ENCODE measurements at places on chromosomes 5 and 9.

DNA sequence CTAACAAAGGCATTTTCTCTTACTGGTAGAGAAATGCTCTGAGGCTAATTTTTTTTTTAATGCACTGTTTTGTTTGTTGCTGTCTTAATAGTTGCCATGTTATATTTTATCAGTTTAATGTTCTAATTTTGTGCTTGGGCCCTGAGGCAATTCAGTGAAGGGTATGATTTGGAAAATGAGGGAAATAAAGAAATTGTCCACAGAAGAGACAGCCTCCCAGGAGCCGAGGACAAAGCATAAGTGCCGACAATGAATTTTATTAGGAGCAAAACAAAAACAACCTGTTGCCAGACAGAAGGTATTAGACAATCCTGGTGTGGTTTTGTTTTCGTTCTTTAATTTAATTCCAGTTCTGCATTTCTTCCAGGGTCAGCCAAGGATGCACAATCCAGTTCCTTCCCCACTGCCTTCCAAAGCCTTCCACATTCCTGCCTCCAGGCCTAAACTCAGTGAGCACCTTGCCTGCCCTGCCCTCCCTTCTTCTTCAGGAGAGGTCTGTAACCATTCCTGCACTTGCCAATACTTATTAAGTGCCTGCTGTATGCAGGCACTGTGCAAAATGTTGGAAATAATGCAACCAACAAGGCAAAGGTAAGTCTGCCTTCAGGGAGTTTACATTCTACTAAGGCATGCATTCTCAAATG lies 4.3 kb upstream of the TCOF1 start:
- DNase-seq = no peak

DNA sequence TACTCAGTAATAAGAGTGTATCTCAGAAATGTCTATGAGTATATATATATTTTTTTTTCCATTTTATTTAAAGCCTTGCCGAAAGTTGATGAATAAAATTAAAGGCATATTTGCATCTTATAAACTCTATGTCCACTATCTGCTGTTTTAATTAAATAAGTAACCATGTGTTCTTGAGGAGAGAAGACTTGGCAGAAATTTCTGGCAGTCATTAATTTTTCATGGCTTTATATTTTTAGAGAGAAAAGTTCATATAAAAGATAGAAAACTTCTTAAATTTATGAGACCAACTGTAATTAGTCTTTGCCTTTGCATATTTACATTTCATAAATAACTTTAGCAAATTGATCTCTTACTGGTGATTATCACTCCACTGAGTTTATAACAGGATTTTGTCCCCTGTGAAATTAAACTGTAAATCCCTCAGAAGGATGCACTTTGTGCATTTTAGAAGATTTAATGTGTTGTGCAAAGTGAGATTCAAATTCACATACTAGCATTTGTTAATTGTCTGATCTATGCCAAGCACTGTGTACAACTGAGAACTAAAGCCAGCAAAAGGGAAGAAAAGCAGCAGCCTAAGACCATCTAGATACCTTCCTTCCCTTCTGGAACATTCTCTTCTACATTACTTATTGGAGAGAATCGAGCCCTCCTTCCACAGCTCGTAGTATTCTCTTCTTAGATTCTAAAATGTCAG lies 108.7 kb downstream of the SNCAIP start:
- no peak for DNase-seq

DNA sequence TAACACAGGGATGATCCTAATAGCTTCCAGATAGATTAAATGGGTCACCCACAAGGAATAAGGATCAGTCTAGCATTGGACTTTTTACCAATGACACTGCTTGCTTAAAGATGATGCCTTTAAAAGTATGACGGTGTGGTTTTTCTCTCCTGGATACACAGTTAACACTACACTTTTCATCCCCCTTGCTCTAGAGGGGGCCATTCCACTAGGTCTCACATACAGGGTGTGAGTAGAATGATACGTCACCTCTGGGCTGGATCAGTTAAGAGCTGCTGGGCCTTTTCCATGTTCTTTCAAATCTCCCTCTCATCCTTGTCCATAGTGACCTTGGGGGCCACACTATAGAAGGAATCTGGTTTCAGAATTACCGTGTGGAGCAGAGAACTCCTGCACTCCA lies 140.6 kb downstream of the FSTL4 start:
- no peak for DNase-seq

DNA sequence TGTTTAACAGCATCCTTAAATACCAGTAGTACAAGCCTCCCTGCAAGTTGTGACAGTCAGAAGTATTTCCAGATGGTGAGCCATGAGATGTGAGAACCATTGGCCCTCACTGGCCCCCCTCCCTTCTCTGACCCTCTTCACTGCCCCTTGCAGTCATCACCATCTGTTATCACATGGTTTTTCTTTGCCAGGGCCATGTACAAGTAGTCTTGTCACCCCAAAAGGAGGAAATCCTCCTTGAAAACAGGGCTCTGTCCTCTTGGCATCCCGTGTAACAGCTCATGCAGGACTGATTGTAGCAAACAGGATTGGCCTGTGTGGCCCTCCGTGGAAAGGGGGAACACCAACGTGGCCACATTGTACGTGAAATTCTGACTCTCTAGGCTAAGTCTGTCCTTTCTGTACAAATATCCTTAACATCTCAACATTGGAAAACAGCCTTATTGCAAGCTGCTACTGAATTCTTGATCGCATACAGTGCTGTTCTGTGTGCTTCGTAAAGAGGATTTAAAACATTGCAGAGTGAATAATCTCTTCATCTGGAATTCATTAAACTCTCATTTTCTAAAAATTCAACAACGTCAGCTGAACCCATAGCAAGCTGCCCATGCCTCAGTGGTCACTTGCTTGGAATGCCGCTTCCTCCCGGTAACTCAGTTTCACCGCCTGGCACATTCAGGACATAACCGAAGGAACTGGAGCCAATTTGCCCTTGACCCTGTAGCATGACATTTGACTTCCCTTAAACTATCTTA lies 171.7 kb downstream of the ATPSCKMT start:
- no peak for DNase-seq

- no peak for DNase-seq
Measured at GRCh38 chr5:68224509-68225187, 9.1 kb downstream of the PIK3R1 start.

DNA sequence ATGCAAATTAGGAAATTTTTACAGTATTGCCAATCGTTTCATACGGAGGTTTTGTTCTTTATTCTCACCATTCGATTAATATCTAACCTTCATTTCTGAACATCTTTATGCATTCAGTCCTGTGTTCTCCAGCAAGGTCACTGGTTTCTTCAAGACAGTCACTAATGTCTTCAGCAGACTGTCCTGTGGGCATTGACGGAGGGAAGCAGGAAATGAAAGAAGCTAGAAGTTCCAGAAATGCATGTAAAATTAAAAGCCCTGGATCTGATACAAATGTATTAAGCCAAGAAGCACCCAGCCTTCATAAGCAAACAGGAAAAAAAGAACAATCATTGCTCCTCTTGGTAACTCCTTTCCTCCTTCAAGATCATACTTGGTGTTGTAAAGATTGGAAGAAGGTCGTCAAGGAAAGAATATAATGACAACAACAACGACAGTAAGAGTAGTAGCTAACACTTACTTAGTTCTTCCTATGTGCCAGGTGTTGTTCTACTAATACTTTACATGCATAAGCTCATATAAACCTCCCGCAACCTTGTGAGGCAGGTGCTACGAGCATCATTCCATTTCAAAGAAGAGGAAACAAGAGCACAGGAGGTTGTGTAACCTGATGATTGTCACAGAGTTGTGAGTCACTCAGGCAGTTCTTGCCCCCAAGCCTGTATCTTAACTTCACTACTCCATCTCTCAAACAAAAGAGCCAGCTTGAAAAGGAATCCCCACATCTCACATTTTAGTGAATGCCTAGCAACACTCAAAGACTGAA lies 59.9 kb upstream of the CER1 start:
- DNase-seq = no peak

DNA sequence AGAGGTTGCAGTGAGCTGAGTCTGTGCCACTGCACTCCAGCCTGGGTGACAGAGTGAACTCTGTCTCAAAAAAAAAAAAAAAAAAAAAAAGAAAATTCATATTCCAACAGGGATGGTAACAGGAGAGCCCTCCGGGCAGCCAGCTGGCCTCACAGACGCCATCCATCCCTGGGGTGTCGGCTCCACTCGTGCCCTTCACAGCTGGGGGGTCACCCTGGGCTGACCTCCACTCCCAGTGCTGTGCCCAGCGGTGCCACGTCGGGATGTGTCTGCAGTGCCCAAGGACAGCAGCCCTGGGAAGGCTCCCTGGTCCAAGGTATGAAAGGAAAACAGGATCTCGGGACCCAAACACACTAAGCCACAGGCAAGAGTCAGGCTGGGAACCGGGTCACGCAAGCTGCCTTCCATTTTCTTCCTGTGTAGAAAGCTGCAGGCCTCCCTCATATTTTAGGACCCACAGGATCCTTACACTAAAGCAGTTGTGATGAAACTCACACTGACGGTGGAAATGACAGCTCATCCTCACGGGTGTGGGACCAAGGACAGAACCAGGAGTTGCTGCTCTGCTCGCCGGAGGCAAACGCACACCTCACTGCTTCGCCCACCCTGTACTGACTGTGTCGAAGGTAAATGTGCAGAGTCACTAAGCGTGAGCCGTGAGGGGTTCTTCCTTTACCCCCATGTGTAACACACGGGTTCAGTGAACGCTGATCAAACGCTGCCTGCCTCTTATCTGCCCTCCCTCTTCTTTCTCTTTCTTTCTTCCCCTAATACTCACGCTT lies 5.3 kb downstream of the SLC12A7 start:
- DNase-seq = no peak

- no peak for DNase-seq
Measured at GRCh38 chr5:1368236-1368635, 23.3 kb upstream of the CLPTM1L start.

- DNase-seq = no peak
Measured at GRCh38 chr5:145203193-145203592, 631.9 kb downstream of the PRELID2 start.

DNA sequence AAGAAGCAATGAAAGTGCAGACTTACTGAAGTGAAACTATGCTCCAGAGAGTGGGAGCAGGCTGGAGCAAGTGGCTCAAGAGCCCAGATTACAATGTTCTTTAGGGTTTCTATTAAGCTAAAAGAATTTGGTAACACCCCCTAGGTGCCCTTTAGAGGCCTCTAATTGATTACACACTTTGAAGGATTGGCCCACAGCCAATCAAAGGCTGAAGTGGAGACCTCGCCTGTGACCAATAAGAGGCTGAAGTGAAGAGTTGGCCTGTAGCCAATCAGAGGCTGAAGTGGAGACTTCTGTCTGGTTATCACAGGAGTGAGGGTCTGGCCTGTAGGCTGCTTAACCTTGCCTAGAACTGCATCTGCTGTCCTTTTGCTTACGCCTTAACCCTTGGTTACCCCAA lies 46.7 kb upstream of the SPATA31C2 start:
- no peak for DNase-seq

- no peak for DNase-seq
Measured at GRCh38 chr5:4205398-4205797, 609.8 kb downstream of the IRX1 start.

GRCh38 chr5:74403771-74404170 lies 236.8 kb downstream of the ENC1 start:
- no peak for DNase-seq

DNA sequence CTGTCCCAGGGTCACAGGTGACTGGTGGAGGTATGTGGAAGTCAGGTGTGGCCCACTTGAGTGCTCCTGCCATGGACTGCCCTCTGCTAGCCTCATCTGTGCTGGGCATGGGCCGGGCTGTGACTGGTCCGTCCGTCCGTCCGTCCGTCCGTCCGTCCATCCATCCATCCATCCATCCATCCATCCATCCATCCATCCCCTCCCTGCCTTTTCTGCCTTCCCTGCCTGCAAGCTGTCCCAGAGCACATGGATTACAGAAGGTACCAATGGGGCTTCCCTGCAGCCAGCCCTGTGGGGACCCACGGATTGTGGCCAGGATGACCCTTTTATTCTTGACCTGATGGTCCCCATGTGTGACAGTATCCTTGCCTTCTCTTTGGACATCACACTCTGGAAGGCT lies 92.5 kb downstream of the MACROH2A1 start:
- no peak for DNase-seq

GRCh38 chr9:126320158-126320922 lies 6.3 kb upstream of the MVB12B start:
- DNase-seq = no peak
